ENCODE measurements at places on chromosomes 5 and 9.

- peak; percentile 86 for DNase-seq
Observed at GRCh38 chr5:150434464-150434863, 15.1 kb downstream of the RPS14 start.

GRCh38 chr9:14198841-14199455 lies 115.0 kb downstream of the NFIB start:
- peak; percentile 84 for DNase-seq

GRCh38 chr9:113221800-113222481 lies 597 bp downstream of the SLC31A1 start:
- DNase-seq = peak; percentile 2

- DNase-seq = peak; percentile 21
Observed at GRCh38 chr5:60340965-60341471, 358.9 kb downstream of the DEPDC1B start.

- peak; percentile 93 for DNase-seq
Observed at GRCh38 chr9:89021154-89021803, 30.0 kb downstream of the S1PR3 start.

- DNase-seq = peak; percentile 41
Observed at GRCh38 chr5:159021901-159022556, 77.7 kb downstream of the EBF1 start.

DNA sequence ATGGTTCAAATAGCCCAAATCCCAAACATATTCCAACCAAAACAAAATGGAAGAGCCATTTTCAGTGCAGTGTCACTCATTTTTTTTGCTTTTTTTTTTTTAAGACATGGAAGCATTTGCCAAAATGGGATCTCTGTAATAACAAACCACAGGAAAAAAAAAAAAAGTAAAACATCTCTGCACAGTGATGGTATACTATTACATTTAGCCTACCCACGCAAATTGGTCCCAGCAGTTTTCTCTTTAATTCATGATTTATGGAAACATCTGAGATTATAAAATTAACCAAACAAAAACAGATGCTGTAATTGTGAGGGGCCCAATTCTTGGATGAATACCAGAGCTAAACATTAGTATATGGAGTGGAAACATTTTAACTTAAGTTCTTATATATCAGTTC lies 566.6 kb downstream of the ZNF608 start:
- DNase-seq = no peak

DNA sequence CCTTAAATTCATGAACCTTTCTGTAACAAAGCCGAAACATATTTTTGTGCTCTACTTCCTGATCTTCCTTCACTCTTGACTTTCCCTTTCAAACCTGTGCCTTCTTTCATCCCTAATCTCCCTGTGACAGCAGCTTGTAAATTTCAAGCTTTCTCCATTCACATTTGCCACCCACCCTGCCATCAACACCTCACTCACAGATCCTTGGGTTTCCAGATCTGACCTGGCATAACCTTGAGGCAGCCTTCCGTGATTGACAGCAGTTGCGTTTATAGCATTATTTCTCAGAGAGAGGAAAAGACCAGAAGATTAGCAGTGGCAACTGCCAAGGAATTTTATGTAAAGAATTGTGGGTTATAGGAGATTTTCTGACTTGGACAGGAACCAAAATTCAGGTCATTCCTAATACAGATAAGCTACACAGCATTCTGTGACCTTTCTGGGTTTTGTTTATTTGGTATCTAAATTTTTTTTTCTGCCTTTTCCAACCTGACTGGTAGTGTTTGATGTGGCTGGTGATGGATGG lies 260.0 kb downstream of the NR2F1-AS1 start:
- peak; percentile 11 for DNase-seq

DNA sequence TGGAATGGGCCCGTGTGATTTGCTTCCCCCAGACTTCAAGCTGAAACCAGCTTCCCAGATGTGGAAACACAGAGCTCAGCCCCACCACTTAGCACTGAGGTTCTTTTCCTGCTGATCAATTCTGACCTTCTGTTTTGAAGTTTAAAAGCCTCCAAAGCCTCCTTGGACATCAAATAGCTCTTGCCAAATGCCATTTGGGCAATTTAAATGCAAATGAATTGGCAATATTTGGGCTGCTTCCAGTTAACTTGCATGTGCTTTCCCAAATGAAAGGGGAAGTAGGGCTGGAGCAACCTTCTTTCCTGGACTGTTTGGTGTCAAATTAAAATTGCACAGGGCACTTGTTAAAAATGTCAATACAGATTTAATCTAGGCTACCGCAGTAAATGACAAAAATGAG lies 710.5 kb downstream of the TLR4 start:
- DNase-seq = no peak

DNA sequence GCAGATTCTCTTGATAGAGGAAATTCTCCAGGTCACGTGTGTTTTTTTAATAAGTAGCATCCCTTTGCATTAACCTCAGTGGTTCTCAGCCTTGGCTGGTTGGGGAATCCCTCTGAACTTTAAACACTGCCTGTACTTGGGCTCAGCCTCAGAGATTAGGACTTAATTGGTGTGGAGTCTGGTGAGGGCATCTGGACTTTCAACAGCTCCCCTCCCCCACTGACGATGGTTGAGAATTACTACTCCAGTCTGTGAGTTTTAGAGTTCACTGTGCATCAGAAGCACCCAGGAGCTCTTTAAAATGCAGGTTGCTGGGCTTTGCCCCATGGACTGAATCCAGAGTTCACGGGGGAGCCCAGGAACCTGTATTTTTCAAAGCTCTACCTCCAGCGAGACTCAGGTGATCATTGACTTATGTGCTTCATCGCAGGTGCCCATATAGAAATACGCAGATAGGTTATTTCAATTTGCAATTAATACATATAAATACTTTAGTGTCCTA lies 71.4 kb downstream of the DAPK1 start:
- DNase-seq = no peak

DNA sequence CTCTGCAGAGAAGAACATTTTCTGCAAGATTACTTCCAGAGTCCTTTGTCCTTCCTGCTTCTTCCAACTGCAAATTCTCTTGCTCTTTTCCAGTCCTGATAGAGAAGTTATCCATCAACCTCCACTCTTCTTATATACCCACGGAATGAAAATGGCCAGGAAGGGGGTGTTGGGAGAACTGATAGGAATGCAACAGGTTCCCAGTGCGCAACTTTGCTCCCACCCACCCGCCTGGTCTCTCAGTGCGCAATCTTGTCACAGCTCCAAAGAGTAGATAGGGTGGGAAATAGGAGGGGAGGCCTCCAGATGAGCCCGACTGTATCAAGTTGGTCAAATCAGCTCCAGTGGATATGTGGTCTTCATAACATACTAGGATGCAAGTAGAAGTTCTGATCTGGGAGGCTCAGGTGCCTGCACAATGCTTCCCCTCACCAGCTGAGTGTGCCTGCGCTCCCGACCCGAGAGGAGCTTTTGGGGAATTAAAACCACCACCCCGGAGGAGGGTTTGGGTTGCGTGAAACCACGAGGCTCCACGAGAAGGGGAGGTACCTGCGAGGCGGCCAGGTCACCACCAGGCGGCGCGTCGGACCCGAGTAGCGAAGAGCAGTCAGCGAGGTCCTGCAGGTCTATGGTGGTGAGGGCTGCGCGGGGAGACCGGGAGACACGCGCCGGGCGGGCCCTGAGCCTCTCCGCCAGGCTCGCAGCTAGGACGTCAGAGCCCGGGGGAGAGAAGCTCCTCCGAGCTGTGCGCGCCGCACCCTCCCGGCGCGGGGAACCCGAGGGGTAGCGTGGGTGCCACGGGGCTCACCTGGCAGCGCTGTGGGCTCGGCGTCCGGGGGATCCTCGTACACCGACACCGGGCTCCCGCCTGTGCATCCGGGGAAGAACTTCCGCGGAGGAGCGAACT lies 835 bp downstream of the MCIDAS start:
- peak; percentile 68 for DNase-seq

- peak; percentile 16 for DNase-seq
Observed at GRCh38 chr5:111016801-111017200, 54.7 kb upstream of the TSLP start.

GRCh38 chr5:32127711-32128110 lies 46.4 kb downstream of the GOLPH3 start:
- DNase-seq = no peak

DNA sequence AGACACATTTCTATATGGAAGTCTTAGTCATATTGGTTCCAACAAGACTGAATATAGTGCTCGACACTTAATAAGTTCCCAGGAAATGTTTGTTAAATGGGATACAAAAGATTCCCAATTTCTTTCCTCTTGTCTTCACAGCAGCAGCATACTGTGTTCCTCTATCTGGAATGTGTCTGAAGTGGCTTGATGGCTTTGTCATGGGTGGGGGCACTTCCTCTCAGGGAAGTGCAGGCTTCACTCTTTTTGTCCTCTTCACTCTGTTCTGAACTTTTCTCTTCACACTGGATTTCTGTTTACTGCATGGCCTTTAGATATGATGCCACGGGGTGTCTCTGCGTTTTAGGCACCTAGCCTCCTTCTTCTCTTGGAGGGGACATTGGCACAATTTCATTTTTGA lies 127.7 kb upstream of the C9orf72 start:
- no peak for DNase-seq

DNA sequence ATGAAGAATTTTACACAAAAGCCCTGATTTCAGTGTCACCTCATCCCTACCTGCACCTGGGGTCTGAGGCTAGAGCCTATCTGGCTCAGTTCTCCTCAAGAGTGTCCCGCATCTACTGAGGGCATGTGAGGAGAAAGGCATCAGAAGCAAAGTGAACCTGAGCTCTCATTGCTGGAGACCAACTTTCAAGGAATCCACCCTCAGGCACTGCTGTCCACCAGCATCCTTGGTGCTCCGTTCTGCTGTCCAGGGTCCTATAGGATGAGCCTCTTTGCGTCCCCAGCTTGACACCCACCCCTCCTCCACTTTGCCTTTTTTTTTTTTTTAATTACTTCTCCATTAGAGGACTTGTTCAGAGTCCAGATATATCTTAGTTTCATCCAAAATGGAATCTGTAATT lies 49.5 kb downstream of the CAMSAP1 start:
- peak; percentile 7 for DNase-seq

DNA sequence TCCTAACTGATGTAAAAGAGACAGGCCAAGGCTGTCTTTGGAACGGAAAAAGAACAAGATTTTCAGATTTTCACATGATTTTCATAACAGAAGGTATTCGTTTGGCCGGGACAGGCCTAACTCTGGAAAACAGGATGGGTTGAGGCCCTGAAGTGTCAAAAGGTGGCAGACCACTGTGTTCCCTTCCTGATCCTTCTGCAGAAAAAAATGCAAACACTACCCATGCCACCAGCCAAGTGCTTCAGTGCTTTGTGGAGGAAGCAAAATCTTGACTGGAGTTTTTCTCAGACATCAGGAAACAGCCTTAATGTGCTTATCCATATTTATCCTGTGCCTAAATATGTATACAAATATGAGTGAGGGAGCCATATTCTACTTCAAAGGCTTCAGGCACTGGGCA lies 113.5 kb upstream of the IL6ST start:
- DNase-seq = no peak

GRCh38 chr9:86945728-86946200 lies 1.5 kb downstream of the GAS1 start:
- peak; percentile 79 for DNase-seq

DNA sequence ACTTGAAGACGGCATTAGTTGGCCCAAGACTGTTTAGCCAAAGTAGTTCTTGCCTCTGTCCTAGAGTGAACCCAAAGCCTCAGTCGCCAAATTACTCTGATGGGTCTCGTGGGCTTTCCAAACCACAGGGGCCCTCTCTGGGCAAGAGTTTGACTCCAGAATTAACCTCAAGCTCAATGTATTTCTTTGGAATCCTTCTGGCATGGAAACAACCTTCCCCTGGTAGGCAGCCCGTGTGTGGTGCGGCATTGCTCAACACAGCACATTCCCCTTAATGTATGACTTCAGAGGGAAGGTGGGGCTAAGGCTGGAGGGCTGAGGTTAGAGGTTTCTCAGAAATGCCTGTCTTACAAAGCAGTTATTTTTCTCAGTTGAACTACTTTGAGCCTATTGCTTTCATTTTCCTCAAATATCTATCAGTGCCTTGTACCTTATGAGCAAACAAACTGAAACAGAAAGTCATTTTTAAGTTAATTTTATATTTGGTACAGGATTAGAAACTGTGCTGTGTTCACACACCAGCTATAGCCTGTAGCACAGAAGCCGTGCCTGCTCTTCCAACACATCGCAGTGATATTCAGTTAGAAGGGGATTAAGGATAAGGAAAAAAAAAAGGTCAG lies 123.9 kb upstream of the HAPLN1 start:
- peak; percentile 93 for DNase-seq

GRCh38 chr9:2307480-2307879 lies 292.3 kb downstream of the SMARCA2 start:
- DNase-seq = no peak

GRCh38 chr5:91187032-91187431 lies 196.1 kb downstream of the ARRDC3 start:
- no peak for DNase-seq

DNA sequence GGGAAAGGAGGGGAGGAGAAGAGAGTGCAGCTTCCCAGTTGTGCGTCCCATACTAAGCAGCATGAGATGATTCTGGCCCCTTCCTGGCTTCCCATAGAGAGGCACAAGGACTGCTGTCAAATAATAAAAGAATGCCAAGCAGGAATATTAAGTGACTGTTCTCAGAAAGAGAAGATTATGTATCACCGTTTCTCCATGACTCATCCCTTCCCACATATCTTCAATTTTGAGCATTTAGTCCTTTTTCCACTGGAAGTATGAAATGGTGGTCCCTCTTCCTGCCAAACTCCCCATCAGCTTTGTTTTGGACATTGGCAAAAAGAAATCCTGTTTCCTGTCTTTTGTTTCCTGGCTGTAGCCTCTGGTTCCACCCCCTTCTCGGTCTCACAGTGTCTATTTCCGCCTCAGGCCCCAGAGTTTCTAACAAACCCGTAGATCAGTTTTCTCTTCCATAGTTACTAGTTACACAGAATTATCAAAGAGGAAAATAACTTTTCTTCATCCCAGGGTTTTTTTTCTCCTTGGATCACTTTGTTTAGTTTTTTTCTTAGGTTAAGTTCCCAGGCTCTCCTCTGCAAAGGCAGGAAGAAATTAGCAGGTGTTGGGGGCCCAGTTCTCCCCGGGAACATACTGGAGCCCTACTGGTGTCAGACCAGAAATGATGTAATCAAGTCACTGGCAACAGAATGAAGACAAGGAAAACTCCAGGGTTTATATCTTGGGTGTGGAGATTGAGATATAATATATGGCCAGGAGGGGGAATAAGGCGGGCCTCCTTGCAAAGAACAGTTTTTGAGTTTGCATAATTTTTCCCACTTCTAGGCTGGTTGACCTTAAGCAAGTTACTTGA lies 26.4 kb upstream of the ARHGAP26 start:
- DNase-seq = no peak

DNA sequence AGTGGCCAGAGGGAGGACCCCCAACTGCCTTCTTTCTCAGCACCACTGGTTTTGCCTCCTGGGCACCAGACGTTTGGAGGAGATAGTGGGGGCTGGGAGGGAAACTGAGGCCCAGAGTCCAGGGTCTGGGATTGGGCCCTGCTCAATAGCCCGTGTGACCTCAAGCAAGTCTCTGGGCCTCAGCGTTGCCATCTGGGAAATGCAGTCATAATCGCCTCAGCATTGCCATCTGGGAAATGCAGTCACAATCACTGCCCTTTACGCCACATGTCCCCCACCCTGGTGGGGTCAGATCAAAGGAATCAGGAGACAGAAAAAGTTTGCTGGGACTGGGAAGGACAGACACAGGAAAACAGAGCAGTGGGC lies 1.6 kb downstream of the SH2D3C start:
- no peak for DNase-seq
